ENCODE measurements at places on chromosomes 2 and 18.

DNA sequence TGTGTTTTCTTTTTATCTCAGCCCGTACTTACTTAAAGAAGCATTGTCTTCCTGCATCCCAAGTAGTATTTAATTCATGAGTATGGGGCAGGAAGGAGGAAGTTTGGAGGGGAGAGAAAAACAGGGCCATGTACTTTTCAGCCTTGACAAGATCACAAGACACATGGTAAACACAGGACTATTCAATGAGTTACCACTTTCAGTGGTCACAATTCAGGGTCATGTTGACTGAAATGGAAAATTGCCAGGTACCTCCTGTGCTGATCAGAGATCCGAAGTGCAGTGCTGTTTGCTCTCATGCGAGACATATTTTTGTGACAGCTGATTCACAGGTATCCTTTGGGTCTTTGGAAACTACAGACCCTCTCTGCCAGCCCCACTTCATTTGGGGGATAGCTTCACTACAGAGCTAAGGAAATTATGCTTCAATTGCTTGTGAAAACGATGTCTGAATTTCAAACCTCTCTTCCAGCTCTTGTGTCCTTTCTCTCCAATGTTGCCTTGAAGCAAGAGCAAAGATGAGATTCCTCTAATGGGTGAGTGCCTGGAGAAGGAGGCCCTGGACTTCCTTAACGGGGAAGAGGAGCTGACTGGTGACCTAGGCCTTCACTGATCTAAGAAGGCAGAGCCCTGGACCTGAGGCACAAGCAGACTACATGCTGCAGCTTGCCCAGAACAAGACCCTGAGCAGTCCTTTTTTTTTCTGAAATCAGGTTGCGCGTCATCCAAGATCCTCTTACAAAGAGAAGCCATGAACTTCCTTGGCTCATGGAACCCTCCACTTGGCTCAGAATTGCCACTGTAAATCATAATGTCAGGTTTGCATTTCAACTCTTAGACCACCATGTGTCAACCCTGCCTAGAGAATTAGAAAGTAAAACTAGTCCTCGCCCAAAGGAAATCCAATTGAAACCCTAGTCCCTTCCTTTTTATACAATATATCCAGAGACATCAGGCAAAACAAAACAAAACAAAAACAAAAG, 44.1 kb downstream of the EVA1A start:
- DNase-seq = no peak

- no peak for DNase-seq
Observed at GRCh38 chr2:241126201-241126611, 23.1 kb downstream of the PASK start.

- DNase-seq = no peak
Observed at GRCh38 chr2:238261718-238262375, 22.0 kb upstream of the HES6 start.

DNA sequence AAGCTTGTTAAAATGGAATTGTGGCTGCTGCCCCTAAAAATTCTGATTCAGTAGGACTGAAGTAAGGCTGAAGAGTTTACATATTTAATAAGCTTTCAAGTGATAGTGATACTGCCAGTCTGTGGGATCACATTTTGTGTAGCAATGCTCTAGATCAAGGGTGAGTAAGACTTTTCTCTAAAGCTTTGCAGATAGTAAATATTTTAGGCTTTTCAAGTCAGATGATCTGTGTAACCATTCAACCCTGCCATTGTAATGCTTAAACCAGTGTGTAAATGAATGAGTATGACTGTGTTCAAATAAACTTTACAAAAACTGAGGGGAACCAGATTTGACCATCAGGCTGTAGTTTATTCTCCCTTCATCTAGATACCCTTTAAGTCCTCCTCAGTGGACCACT, 92.7 kb downstream of the PIK3C3 start:
- DNase-seq = no peak

GRCh38 chr18:55501982-55502710, 85.8 kb downstream of the TCF4 start:
- DNase-seq = no peak

DNA sequence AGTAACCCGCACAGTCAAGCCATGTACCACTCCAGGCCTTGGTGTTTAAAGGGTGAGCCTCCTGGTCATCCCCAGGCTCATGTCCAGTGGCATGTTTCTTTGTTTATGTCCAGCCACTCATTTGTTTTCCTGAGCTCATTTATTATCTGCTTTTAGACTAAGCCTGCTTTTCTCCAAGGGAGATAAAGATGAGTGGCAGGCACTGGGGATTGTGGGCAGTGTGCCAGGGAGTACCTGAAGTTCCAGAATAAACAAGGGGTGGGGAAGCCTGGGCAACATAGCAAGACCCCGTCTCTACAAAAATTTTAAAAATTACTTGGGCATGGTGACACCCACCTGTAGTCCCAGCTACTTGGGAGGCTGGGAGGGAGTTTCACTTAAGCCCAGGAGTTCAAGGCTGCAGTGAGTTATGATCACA, 1.9 kb downstream of the ANXA4 start:
- DNase-seq = no peak

Measured in nucleus accumbens (tissue), 56 donors.